NCI-H2029 treated with DMSO at 0.1 percent for 48 hours (cell line): ENCODE measurements at places on chromosomes 2 and 18.

DNA sequence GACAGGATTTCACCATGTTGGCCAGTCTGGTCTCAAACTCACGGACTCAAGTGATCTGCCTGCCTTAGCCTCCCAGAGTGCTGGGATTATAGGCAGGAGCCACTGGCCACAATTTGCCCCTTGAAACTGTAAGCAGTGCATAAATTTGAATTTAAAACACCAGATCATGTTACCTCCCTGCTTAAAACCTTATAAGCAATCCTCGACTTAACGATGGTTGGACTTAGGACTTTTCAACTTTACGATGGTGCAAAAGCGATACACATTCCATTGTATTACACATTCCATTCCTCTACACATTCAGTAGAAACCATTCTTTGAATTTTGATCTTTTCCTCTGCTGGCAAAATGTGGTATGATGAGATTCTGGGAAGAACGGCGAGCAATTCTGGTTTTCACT, 23.2 kb upstream of the EFR3B start:
- DNase-seq, result no peak

GRCh38 chr2:96146881-96147592, 1.8 kb upstream of the DUSP2 start:
- no peak for DNase-seq

DNA sequence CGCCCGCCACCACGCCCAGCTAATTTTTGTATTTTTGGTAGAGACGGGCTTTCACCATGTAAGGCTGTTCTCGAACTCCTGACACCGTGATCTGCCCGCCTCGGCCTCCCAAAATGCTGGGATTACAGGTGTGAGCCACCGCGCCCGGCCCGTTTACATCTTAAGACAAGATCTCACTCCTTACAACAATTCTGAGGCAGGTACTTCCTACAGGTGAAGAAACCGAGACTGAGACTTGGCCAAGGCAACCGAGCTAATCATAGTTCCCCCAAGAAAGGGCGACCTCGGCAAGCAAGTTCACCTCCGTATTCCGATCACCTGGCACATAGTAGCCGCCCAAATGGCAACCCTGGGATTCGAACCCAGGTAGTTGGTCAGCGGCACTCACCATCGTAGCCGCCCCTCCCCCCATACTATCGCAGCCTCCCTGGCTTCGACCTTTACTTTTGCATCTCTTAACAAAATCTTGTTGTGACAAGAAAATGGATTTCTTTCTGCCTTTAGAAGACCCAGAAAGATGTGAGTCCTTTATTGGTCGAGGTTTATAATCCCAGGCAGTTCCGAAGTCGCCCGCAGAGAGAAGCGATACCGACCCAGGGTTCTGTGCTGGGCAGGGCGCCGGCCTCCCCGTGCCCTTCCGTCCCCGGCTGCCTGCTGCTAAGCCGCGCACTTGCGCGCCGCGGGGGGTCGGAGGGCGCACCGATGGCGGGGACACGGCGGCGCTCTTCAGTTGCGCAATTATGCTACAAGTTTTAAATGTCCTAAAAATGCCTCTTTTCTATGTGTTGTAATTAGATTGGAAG, 1.1 kb upstream of the FZD5 start:
- no peak for DNase-seq

DNA sequence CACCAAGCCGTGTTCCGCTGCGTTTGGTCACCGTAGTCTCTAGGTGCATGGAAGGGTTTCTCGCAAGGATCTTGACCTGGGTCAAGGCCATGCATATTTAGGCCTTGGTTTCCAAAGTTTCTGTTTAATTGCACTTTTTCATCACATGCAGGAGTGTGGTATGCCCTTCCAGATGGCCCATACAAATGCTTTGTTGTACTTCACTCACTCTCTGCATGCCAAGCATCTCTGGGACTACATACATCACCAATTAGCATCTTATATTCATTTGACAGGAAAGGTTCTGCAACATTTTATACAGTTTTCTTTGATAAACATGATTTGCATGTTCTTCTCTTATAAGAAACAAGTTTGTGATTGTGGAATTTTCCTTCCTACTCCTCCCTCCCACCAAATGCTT, 132.8 kb upstream of the KLHL14 start:
- DNase-seq, result no peak

DNA sequence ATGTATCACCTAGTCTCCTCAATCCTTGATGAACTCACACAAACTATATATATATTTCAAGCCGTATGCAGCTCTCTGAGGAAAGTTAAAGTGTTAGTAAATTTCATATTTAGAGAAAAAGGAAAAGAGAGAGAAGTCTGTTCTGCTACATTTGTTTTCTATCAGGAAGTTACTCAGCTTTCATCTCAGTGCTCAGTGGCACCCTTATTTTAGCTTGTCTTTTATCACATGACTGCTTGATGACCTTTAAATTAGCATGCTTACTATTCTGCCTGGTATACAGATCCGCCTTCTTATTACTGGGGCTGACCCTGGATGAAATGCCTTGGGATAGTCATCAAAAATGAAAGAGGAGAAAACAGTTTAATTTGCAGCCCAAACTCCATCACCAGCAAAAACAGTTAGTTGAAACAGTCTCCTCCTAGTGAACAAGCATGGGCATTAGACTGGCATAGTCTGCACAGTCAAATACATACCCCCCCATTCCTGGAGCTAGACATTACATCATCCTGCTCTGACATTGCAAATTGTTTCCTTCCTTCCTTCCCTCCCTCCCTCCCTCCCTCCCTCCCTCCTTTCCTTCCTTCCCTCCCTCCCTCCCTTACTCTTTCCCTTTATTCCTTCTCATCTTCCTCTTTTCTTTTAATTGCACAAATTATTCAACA, 215.7 kb downstream of the TMEM182 start:
- DNase-seq, result no peak

DNA sequence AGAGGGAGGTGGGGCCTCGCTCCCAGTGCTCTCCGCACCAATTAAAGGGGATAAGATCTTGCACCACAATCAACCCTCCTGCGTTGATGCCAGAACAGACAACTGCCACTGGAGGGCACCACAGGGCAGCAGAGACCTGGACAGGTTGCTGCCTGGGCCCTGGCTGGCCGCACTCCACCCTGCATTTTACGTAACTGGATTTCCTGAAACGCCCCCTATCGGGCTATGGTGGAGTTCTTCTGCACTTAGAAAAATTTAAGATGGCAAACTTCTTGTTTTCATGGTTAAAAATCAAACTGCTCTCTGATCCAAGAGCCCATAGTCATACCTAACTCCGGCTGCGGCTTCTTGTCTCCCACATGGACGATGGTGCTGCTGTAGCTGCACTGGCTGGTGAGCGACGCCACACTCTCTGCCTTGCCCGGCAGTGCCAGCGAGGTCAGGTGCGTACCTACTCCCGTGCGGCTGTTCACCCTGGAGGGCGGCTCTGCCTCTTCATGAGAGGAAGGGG, 16.8 kb upstream of the HES6 start:
- DNase-seq, result peak; percentile 76

GRCh38 chr2:118923371-118923770, 18.6 kb upstream of the MARCO start:
- DNase-seq, result no peak

- DNase-seq, result no peak
Observed at GRCh38 chr2:167818521-167818920, 428.9 kb downstream of the STK39 start.
